ENCODE measurements at places on chromosomes 2 and 18. TPM values are rescaled to one million over a fixed set of nuclear protein-coding genes. Genes with fewer than 3 reads are reported as not detected.

Gene ADAM23
- 34.0 TPM for total RNA-seq

Gene KCNS3
- total RNA-seq = 1.4 TPM

Gene NR4A2
- 7.8 TPM for total RNA-seq

DNA sequence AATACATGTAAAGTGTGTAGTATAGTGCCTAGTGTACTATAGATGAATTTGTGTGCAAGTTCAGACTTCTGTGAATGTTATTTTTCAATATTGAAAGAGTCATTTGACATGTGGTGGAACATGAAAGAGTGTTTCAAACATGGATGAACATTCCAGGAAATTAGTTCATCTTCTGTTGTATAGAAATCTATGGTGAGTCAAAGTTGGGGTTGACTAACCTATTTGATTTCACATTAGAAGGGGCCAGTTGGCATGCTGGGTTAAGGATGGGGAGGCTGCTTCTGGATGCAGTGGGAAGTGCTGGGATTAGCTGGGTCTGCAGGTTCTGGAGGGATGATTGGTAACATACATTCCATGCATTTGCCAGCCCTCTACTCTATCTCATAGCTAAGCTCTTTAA is 50.6 kb downstream of the LYPD6B start:
- no peak for DNase-seq

GRCh38 chr18:46622999-46623398 is 34.0 kb downstream of the LOXHD1 start:
- no peak for DNase-seq
